Endothelial cell of coronary artery (primary cell): ENCODE measurements at places on chromosomes 12 and 14. TPM values are rescaled to one million over a fixed set of nuclear protein-coding genes. Genes with fewer than 3 reads are reported as not detected.

FICD gene
- 6.2 and 7.2 TPM in 2 replicates for total RNA-seq

PTPN6 gene
- 0.09 and 0.19 TPM in 2 replicates for total RNA-seq

NKX2-1 gene
- not detected in 2 replicates for total RNA-seq

TAS2R42 gene
- not detected in 2 replicates for total RNA-seq

TTC9 gene
- total RNA-seq: under 0.01 TPM in 2 replicates

SLC7A7 gene
- total RNA-seq: 13.6 and 16.0 TPM in 2 replicates

PLCZ1 gene
- 0.18 TPM in 1 of 2 replicates, not detected in the other for total RNA-seq

INHBC gene
- total RNA-seq: not detected in 2 replicates

ALKBH2 gene
- 13.8 and 14.3 TPM in 2 replicates for total RNA-seq

HNF1A gene
- total RNA-seq: not detected in 2 replicates

KRT79 gene
- total RNA-seq: 0.28 TPM in 1 of 2 replicates, not detected in the other

CLEC4A gene
- total RNA-seq: 0.09 TPM in 1 of 2 replicates, not detected in the other

IL22 gene
- total RNA-seq: not detected in 2 replicates

SYNDIG1L gene
- total RNA-seq: not detected in 2 replicates

TAS2R46 gene
- 1.3 and 3.1 TPM in 2 replicates for total RNA-seq

LRP10 gene
- total RNA-seq: 44.2 and 65.4 TPM in 2 replicates

SDSL gene
- total RNA-seq: 6.8 and 7.0 TPM in 2 replicates

PLEK2 gene
- 13.1 and 18.7 TPM in 2 replicates for total RNA-seq

TCL1B gene
- total RNA-seq: not detected in 2 replicates

PZP gene
- total RNA-seq: 0.47 and 1.5 TPM in 2 replicates

EAPP gene
- total RNA-seq: 41.6 and 45.8 TPM in 2 replicates

CABP1 gene
- 0.09 and 0.19 TPM in 2 replicates for total RNA-seq

CD69 gene
- 0.18 and 0.28 TPM in 2 replicates for total RNA-seq

FSCB gene
- not detected in 2 replicates for total RNA-seq

PCK2 gene
- total RNA-seq: 5.1 and 17.4 TPM in 2 replicates

ULK1 gene
- 6.3 and 15.2 TPM in 2 replicates for total RNA-seq

SYT10 gene
- not detected in 2 replicates for total RNA-seq

TMPO gene
- 68.9 and 104 TPM in 2 replicates for total RNA-seq

OAS3 gene
- total RNA-seq: 2.2 and 5.5 TPM in 2 replicates

TAS2R31 gene
- total RNA-seq: 2.4 and 5.1 TPM in 2 replicates

KRT78 gene
- total RNA-seq: not detected in 2 replicates

ZNF385A gene
- total RNA-seq: 0.45 and 1.1 TPM in 2 replicates

ITGB7 gene
- total RNA-seq: 0.18 and 0.38 TPM in 2 replicates

CSRP2 gene
- total RNA-seq: 3.9 and 4.8 TPM in 2 replicates

CMA1 gene
- not detected in 2 replicates for total RNA-seq

KRT6A gene
- total RNA-seq: 0.27 and 0.56 TPM in 2 replicates

KRT6C gene
- total RNA-seq: not detected in 2 replicates

MDM2 gene
- 177 and 353 TPM in 2 replicates for total RNA-seq

P2RX2 gene
- total RNA-seq: not detected in 2 replicates

CCDC38 gene
- total RNA-seq: not detected in 2 replicates

TUNAR gene
- under 0.01 TPM in 1 of 2 replicates, not detected in the other for total RNA-seq

LARP4 gene
- total RNA-seq: 28.8 and 44.0 TPM in 2 replicates

LBHD2 gene
- not detected in 2 replicates for total RNA-seq

SLC16A7 gene
- total RNA-seq: 5.5 and 9.4 TPM in 2 replicates

LRFN5 gene
- total RNA-seq: under 0.01 and 0.47 TPM in 2 replicates

CACNA1C gene
- 0.09 TPM in 1 of 2 replicates, not detected in the other for total RNA-seq

SLC10A1 gene
- total RNA-seq: not detected in 2 replicates

VRTN gene
- total RNA-seq: not detected in 2 replicates

BICDL1 gene
- not detected in 2 replicates for total RNA-seq

KIF5A gene
- total RNA-seq: under 0.01 and 0.09 TPM in 2 replicates

MDGA2 gene
- not detected in 2 replicates for total RNA-seq
